Substantia nigra (tissue), 51 donors: ENCODE measurements at places on chromosomes 3 and 15.

GRCh38 chr3:150840802-150841515 is 64.3 kb downstream of the MINDY4B start:
- DNase-seq: no peak

GRCh38 chr15:31091481-31091880 is 10.0 kb downstream of the TRPM1 start:
- no peak for DNase-seq

GRCh38 chr3:194727435-194728128 is 41.9 kb downstream of the FAM43A start:
- DNase-seq: no peak

- no peak for DNase-seq
Measured at GRCh38 chr3:179068779-179069530, 2.7 kb downstream of the ZMAT3 start.

DNA sequence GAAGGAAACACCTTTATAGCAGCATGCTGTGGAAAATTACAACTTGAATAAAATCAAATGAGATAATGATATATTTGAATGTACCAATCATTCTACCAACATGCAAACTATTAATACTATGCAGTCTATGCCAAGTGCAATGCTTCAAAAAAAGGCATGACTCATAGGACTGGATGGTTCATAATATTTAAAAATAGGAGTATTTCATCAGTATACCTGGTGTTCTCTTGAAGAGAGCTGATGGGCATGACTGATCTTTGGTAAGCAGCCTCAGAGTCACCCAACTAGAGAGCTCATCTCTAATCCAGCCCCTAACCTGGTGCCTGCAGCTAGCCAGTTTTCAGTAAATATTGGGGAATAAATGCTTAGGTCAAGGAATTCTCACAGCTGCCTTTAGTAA is 434.7 kb upstream of the ARRDC4 start:
- no peak for DNase-seq

- DNase-seq: no peak
Measured at GRCh38 chr15:96851613-96852012, 521.1 kb downstream of the NR2F2 start.

GRCh38 chr15:30917675-30918074 is 14.0 kb downstream of the FAN1 start:
- no peak for DNase-seq

DNA sequence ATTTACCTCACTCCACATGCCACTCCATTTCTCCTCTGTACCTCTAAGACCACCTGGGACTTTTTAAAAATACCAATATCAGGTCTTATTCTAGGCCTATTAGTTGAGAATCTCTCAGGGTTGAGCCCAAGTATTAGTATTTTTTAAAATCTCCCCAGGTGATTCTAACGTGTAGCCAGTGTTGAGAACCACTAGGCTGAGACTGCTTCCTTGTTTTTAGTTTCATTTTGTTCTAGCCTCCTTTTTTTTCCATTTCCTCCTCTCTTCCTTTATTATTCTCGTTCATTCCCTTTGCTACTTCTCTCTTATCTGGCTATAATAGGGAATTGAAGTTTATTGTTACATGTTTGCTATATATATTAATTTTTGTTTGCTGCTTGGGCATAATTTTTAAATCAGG is 217.8 kb upstream of the CD96 start:
- DNase-seq: no peak

- no peak for DNase-seq
Measured at GRCh38 chr15:65171428-65171827, 13.7 kb downstream of the CLPX start.

- no peak for DNase-seq
Measured at GRCh38 chr3:55597641-55598040, 110.5 kb upstream of the WNT5A start.
